T-helper 2 cell (primary cell): ENCODE measurements at places on chromosomes 7 and 10.
A peak's percentile ranks its signal among the peaks of the same experiment; 100 is the strongest.

DNA sequence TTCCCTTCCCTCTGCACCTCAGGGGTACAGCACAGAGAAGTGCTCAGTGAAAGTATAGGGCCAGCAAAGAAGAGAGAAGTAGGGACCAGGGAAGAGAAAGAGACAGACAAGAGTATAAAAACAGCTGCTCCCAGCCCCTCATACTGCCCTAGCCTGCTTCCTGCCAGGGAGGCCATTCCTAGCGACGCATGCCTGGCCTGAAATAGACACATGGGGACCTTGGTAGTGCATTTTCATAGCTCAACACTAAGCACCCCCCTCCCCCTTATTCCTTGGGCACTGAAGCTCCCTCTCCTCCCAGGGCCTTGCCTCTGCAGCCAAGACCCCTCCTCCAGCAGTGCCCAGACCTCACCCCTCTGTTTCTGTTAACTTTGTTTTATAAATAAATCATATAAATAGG is 64.7 kb downstream of the ZMIZ1 start:
- DNase-seq: no peak

DNA sequence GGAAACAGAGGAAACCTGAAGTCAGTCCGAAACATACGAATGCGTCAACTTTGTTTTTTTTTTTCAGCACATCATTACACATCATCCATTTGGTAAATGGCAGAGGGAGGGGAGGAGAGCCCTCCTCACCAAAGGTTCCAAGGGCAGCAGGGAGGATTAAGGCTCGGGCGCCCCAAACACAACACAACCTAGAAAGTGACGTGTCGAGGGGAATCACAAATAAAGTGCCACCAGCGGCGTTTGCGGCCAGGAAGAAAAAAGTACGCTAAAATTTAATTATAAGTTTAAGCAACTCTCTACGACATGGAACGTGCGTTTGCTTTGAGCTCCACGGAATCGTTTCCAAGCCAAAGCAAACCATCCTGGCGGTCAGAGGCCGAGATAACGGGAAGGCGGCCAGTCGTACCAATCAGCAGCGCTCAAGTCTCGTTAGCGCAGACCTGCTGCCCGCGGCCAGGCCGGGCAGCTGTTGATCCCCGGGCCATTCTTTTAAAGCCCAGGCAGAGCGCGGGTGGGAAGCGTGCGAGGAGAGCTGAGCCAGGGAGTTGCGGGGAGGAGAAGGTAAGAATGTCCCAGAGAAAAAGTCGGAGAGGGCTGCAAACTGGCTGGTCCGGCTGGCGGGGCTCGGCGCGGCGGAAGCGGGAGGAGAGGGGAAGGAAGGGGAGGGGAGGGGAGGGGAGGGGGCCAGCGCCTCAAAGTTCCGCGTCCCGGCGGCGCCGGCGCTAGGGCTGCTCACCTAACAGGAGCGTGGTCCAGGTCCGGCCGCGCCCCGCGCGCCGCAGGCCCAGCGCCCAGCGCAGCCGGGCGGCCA is 719 bp downstream of the DPY19L1 start:
- peak; percentile 42 for DNase-seq

- no peak for DNase-seq
Observed at GRCh38 chr7:23713285-23714149, 3.5 kb downstream of the STK31 start.

GRCh38 chr7:157881048-157881771 is 544.4 kb downstream of the DNAJB6 start:
- no peak for DNase-seq

DNA sequence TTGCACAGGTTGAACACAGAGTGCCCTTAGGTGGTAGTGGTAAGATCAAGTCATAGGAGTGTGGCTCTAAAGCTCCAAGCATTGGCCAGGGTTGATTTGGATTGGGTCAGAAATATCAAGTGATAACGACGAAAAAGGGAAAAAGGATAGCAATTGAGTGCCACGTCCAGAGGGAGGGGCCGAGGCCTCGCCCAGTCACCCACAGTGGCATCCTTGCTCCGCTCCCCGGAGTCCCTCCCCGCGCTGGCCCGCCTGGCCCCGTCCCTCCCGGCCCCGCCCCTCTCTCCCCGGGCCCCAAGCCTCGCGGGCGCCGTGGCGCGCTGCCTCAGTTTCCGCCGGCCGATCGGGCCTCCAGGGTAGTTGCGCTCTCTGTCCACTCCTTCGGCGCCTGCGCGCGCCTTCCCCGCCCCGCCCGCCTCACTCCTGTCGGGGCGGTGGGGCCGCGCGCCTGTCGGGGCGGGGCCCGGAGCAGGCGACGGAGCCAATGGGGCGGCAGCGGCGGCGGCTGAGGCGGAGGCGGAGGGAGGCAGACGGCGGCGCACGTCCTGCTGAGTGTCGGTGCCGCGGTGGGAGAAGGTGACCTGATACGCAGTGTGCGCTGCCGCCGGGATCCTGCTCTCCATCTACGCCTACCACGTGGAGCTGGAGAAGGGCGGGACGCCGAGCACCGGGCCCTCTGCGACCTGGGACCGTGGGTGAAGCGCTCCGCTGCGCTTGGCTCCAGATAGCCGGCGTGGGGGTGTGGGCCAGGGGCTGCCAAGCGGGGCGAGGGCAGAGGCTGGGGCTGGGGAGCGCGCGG is 209.1 kb upstream of the ZNF722 start:
- no peak for DNase-seq

DNA sequence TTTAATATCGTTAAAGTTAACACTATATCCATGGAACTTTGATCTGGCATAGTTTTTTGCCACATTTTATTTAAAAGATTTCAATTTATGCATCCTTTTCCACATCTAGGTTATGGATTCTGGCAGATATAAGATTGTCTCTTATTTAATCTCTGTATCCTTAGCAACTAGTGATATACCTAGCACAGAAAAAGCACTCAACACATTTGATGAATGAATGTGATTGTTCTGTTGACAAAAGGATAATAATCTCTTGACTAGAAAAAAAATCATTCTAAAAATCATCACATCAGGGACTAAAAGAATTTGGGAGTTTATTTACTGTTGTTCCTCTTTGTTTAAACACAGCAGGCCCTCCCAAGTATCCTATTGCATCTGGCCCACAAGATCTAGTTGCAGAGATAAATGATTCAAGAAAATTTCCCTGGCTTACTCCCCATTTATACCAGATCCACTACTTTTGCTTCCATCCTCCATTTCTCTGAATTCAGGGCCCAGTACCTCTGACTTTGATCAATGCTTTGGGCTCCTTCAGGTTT is 84.0 kb upstream of the C1GALT1 start:
- DNase-seq: no peak

DNA sequence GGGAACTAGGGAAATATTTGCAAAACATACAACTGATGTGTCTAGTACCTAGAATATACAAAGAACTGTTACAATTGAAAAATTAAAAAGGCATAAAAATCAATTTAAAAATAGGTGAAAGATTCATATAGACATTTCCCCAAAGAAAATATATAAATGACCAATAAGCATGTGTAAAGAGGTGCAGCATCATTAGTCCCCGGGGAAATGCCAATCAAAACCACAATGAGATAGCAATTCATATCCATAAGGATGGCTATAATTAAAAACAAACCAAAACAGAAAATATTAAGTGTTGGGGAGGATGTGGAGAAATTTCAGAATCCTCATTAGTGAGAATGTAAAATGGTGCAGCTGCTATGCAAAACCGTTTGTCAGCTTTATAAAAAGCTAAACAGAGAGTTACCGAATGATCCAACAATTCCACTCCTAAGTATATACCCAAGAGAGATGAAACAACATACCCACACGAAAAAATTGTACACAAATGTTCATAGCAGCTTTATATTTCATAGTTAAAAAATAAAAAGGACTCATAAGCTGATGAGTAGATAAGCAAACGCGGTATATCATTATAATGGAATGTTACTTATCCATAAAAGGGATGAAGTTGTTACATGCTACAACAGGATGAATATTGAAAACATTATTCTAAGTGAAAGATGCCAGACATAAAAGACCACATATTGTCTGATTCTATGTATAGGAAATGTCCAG is 210.1 kb upstream of the INHBA start:
- no peak for DNase-seq

DNA sequence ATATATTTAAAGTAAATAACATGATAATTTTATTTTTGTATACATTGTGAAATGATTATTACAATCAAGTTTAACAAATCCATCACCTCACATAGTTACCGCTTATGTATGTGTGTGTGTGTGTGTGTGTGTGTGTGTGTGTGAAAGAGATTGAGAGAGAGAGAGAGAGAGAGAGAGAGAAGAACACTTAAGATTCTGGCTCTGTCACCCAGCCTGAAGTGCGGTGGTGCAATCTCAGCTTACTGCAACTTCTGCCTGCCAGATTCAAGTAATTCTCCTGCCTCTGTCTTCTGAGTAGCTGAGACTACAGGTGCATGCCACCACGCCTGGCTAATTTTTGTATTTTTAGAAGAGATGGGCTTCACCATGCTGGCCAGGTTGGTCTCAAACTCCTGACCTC is 17.8 kb downstream of the LYZL1 start:
- no peak for DNase-seq

- DNase-seq: peak; percentile 58
Observed at GRCh38 chr10:102935505-102935904, 17.4 kb downstream of the CNNM2 start.

DNA sequence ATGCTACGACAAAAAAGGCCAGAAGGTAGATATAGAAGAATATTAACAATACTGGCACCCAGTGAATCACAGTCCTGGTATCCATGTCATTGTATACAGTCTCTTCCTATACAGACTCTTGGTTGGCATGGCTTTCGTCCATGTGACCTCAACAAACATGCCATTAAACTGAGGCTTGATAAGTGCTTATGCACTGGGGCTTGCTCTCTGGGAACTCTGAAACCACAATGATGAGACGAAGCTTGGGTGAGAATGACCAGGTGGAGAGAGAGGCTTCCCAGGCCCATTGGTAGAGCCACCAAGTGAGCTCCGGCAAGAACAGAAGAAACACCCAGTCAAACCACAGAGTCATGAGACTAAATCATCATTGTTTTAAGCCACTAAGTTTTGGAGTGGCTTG is 33.2 kb downstream of the PNPLA8 start:
- DNase-seq: no peak

DNA sequence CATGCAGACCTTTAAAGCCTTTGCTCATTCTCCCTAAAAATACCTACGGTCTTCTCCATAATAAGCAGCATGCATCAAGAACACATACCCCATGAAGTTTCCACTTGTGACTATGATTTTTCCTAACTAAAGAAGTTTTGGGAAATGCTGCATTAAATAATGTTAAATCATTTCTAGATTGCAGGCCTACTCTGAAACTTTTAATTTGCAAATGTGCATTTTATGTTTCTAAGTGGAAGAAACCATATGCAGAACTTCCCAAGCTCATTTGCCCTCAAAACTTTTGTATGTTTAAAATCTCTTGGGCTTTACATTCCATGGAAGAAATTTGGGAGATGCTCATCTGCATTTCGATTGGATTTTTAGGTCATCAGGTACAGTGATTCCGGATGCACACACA is 63.6 kb downstream of the ITGB8 start:
- DNase-seq: no peak

DNA sequence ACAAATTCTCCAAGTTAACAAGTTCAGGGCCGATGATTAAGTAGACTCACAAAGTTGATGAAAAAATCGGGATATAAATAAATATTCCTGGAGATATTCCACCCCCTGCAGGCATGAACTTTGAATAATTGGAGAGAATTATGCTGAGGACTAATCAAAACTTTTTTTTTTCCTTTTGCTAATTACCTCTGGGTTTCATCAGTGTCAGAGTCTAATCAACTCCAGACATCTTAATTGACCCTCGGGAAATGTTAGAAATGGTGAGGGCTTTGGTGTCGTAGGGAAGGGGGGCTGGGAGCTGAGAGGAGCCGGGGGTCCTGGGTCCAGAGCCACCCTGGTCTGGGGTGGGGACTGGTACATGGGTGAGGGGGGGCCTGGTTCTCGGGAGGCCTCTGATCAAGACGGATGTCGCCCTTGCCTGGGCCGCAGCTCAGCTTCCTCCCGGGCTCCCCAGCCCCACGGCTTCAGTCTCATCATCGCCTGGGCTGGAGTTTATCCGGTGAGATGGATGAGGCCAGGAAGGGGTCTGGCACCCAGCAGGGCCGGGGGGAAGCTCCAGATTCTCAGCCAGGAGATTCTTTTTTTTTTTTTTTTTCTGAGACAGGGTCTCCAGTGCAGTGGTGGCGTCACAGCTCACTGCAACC is 30.4 kb upstream of the ELFN1 start:
- no peak for DNase-seq

GRCh38 chr7:12570534-12571461 is at the start of gene SCIN:
SCIN (plus strand) TSS chr7:12570720; CDS start chr7:12570787, 67 bp downstream.
- DNase-seq: no peak

GRCh38 chr7:73715648-73716317 is 3.7 kb downstream of the STX1A start:
- no peak for DNase-seq

DNA sequence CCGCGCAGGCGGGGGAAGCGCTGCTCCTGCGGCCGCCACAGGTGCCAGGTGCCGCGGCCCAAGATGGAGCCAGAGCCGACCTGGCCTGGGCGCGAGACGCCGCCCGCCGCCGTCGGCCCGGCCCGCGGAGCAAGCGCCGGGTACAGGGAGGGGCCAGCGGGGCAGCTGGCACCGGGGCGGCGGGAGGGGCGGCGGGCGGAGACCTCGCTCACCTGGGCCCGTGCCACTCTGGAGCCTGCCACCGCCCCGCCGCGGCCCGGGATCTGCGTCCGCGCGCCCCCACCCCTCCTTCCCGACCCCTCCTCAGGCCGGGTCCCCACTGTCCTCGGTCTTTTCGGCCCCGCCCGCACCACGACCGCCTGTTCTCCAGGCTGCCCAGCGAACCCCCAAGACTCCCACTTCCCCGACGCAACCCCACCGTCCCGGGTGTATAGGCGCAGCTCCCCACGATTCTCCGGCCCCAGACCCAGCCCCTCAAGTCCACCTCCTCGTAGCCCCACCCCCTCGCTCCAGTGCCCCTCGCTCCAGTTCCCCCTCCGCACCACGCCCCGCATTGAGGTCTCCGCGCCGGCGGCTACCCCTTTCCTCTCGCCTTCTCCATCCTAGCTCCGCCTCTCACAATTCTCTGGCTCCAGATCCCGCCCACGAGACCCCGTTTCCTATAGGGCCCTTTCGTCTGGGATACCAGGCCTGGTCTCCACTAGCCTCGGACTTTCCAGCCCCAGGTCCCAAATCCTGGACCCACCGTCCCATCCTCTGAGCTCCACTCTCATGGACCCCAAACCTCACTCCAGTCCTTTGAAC is at the start of gene GPRIN2:
Gene GPRIN2, minus strand, starts transcription at position 144 of the 804 bp plus-strand sequence. CDS start 5,922 bp downstream, outside the sequence.
- DNase-seq: no peak

- DNase-seq: no peak
Observed at GRCh38 chr7:152636441-152636840, 39.5 kb downstream of the XRCC2 start.

GRCh38 chr10:90822508-90822907 is 35.3 kb downstream of the HTR7 start:
- no peak for DNase-seq

DNA sequence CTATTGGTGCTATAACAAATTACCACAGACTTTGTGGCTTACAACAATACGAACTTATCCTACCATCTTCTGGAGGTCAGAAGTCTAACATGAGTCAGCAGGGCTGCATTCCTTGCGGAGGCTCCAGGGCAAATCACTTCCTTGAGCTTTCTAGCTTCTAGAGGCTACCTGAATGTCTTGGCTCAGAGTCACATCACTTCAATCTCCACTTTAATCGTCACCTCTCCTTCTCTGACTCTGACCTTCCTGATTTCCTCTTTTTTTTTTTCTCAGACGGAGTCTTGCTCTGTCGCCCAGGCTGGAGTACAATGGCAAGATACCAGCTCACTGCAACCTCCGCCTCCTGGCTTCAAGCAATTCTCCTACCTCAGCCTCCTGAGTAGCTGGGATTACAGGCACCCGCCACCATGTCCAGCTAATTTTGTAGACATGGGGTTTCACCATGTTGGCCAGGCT is 44.6 kb upstream of the ANAPC16 start:
- no peak for DNase-seq
